ENCODE measurements at places on chromosomes 7 and 10.

GRCh38 chr7:20596653-20597052 is 18.8 kb upstream of the ABCB5 start:
- DNase-seq, result no peak

GRCh38 chr7:90706072-90706716 is 110.1 kb downstream of the CDK14 start:
- DNase-seq, result peak; percentile 20

DNA sequence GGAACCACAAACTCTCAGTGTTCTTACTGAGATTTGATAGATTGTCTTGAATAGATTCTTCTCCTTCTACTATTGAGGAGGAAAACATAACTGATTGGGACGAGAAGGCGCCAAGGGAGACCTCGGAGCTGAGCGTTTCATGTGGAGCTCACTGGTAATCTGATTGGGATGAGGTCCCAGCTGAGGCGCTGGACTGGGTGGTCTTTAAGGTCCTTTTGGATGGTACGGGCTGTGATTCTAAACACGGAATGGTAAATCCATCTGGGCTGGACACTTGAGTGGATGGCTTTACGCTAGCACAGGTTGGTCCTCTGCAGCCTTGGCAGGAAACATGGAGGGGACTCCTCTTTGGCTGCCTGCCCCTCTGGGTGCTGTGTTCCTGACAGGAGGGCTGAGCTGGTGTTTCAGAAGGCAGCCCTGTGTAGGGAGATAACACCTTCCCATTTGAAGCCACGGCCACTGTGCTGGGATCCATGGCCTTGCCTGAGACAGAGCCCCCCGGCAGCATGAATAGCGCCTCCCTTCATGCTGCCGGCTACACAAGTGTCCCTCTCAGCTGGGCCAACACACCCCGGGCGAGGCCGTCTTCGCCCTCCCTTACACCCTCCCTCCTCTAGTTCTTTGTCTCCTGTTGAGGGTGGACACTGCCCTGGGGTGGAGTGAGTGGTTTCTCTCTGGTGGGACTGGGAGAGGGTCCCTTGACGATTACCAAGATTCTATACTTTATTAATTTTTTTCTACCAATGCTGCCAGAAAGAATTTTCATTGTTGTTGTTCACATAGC is 203.2 kb upstream of the SHH start:
- DNase-seq, result no peak

DNA sequence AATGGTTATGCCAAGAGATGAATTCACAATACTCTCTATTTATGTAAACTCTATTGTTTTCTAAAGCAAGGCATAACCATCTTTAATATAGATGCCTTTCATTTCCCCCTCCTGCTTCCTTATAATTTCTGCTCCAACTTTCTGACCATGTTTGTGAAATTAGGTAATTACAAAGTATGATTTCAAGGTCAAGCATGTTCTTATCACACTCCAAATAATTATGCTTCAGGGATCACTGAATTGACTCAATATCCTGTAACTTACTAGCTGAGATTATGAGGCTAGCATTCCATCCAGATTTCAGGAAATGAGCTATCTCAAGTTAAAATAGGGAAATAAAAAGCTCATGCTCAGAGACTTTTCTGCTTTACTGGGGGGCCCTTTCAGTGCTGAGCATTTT is 655.9 kb upstream of the IGFBP3 start:
- DNase-seq, result no peak

DNA sequence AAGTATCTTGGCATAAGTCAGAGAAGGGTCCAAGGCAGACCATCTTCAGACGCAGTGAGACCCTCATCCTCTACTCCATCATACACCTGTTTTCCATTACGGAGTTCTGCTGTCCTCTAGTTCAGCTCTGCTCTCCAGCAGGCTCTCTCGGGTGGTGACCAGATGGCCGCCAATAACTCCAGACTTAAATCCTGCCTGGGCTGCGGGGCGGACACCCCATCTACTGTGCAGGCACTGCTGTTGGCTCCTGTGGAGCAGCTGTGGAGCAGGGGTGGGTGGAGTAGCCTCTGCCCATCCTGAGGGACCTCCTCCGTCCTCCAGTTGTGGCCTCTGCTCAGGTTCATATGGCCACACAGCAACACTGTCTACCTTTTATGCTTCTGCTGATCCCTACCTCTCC is 608.1 kb downstream of the SDK1 start:
- no peak for DNase-seq

DNA sequence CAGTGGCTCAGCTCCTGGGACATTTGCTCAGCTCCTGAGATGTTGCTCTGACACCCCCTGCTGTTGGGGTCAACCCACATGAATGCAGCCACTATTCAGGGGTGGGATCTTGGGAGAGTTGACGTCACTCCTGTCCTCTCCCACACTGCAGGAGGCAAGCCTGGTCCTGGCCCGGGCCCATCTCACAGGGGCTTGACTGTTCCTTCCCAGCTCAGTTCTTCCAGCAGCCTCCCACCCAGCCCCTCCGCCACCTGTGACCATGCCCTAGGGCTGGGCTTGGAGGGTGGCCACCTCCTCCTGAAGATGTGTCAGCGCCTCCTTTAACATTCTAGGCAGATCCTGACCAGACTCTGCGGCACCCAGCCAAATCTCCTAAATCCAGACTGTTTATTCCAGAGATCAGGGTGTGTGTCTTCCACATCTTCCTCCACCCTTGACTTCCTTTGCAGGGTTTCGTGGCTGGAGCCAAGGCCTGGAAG is 19.1 kb upstream of the OPALIN start:
- DNase-seq, result no peak

DNA sequence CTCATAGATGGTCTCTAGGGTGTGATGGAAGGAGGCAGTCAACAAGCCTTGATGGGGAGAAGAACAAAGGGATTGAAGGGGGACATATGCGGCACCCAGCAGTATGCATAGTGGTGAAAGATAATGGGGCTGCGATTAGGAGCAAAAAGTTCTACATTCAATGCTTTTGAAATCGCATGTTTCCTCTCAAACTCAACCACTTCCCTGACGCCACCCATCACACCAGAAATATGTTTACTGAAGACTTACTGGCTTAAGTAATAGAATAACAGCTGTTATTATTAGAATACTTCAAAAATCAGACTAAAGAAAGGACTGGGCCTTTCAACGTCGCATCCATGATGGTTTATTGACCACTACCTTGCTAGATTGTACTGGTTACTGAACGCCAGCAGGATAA is 31.5 kb downstream of the MKRN1 start:
- DNase-seq, result no peak

DNA sequence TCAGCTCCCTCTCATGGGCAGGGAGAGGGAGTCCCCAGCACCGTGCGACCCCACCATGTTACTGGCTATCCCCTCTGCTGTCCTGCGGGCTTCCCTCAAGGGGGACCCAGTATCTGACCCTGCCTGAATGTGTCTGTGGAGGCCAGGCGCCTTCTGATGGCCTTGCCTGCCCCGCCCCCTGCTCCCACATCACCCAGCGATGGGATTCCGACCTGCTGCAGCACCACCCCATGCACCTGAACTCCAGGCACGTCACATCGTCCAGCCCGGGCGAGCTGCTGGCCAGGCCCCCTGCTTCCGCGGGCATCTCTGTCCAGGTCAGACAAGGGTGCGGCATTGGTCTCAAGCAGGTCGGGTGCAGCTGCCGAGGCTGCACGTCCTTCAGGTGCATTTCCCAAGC is 19.0 kb downstream of the LRRC27 start:
- no peak for DNase-seq

DNA sequence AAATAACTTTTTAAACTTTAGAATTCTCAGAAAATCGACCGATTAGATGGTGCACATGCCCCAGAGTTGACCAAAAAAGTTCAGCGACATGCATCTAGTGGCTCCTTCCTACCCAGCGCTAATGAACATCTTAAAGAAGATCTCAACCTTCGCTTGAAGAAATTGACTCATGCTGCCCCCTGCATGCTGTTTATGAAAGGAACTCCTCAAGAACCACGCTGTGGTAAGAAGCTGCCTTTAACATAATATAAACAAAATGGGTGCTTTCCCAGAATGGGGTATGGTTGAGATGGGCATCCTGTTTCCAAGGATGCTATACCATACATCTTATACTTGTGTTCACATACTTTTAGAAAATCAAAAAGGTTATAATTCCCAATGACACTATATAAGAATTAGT is 24.6 kb downstream of the GLRX3 start:
- DNase-seq, result no peak

GRCh38 chr10:17214971-17215781 is 12.9 kb upstream of the VIM start:
- DNase-seq, result no peak

- no peak for DNase-seq
Observed at GRCh38 chr10:132499367-132499685, 38.3 kb upstream of the INPP5A start.

- DNase-seq, result no peak
Observed at GRCh38 chr7:12923971-12924370, 236.5 kb downstream of the ARL4A start.

DNA sequence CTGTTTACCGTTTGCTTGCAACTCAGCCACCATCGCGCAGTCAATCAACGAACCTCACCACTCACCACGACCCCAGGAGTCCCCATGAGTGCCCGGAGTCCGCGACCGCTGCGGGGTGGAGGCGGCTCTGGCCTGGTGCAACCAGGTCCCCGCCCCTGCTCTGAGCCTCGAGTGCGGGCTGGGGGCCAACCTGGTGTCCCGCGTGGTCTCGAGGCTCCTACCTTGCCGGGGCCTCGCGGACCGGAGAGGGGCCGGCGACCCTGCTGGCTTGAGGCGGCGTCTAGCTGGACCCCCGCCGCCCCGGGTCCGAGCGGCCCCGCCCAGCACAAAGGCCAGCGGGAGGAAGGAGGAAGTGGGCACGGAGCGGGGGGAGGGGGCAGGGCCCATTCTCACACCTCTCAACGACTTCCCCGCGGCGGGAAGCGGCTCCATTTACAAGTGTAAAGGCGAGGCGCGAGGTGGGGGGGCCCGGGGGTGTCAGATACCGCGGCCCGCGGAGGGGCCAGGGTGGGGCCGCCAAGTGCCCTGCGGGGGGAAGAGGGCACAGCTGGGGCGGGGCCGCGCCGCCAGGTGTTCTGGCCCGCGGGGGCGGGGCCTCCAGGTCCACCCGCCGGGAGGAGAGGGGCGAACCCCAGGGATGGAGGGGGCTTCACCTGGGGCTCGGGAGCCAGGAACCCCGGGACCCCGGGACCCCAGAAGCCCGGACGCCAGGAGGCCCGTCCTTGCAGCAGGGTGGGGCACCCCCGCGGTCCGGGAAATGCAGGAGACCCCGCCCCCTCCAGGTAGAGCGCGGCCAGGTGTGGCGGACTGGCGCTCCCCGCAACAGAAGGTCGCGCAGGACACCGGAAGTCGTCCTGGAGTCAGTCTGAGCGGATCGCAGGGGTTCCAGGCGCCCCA is 8.6 kb downstream of the CTBP2 start:
- peak; percentile 17 for DNase-seq

DNA sequence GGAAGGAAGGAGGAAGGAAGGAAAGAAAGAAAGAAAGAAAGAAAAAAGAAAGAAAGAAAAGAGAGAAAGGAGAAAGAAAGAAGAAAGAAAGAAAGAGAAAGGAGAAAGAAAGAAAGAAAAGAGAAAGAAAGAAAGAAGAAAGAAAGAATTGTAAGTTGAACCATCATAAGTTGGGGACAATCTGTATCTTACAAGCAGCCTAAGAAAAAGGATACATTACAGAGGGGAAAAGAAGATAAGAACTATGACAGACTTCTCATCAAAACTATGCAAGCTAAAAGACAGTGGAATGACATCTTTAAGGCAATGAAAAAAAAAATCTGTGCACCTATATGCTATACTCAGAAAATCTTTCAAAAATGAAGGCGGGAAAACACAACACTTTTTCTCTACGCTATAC is 50.3 kb upstream of the SP4 start:
- DNase-seq, result no peak

GRCh38 chr7:128008141-128008540 is 23.1 kb downstream of the LRRC4 start:
- DNase-seq, result no peak
